Hippocampal formation (tissue), 2 donors: ENCODE measurements at places on chromosomes 1 and 21.

- DNase-seq: no peak
Observed at GRCh38 chr1:60225486-60225885, 151.9 kb upstream of the C1orf87 start.

DNA sequence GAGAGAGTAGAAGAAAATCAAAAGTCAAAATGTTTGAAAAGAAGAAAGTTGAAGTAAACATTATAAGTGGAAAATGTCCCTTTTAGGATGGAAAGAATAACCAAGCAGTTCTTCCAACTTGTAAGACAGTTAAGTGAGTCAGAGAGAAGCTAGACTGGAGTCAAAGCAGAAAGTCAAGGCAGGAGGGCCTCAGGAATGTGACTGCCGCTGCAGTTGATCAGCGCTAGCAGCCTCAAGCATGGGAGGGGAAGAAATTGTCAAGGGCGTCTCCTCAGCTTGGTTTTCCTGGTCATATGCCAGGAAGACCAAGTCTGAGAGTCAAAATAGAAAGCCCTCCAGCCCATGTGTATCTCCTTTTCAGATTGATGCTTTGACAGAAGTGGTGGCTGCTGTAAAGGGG lies 23.2 kb downstream of the HAO2 start:
- DNase-seq: no peak

- no peak for DNase-seq
Observed at GRCh38 chr1:241272828-241273227, 84.2 kb downstream of the RGS7 start.

GRCh38 chr1:210053126-210053525 lies 115.1 kb downstream of the SYT14 start:
- DNase-seq: no peak

- DNase-seq: no peak
Observed at GRCh38 chr1:181057079-181057478, 23.3 kb downstream of the MR1 start.

- peak; percentile 8 for DNase-seq
Observed at GRCh38 chr1:69139007-69139406, 428.7 kb upstream of the LRRC7 start.

DNA sequence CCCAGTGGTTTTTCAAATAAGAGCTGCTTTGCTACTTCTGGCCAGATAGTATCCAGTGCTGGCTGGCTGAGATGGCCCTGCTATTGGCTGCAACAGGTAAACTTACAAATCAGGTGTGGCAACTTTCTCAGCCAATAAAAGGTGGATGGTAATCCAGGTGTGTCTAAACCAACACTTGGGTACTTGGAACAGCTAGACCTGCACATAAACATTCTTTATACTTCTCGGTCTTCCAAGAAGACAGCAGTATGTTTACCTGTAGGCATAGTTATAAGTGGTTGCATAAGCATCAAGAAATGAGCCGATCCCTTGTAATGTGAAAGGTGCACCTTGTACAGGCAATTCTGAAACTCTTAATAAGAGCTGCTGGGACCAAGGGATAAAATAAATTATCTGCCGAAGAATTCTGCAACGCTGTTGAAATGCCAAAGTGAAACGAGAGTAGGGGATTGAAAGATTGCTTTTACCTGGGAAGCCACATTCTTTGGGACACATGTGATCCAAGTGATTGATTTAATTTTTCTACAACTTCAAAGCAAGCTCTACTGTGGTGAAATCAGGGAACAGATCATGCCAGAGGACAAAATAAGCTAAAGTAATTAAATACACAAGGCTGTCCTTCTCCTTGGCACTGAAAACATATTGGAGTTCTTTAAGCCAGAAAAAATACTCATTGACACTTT lies at the start of gene CLDN8:
Gene CLDN8 (minus strand): TSS at position 57 of the 683 bp plus-strand sequence. CDS start 172 bp downstream, outside the sequence.
- no peak for DNase-seq
